Cortex of kidney (tissue), 1 donor: ENCODE measurements at places on chromosomes 3 and 15.

DNA sequence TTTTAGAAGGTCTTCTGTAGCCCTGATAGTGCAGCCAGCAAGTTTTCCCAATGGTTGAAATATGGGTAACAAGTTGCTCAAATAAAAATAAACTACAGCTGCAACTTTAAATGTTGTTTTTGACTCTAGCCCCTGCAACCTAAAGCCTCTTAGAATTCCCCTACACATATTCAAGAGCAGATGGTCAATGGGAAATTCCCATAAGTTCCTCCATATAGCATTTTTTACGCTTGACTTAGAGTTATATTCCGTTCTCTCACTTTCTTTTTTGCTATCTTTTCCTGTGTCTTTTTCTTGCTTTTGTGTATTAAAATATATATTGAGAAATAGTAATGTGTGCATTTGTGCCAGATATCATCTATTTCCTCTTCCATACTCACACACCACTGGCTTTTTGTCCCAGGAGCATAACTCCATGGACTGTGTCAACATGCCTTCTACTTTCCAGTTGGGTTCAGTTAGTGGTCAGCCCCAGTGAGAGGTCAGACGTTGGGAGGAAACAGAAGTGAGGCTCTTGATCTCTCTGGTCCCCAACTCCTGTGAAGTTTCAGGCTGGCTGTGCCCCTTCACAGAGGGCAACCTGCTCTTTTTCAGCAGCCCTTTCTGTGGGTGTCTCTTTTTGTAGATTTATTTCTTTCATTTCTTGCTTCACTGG is 63.3 kb upstream of the TP63 start:
- no peak for DNase-seq

DNA sequence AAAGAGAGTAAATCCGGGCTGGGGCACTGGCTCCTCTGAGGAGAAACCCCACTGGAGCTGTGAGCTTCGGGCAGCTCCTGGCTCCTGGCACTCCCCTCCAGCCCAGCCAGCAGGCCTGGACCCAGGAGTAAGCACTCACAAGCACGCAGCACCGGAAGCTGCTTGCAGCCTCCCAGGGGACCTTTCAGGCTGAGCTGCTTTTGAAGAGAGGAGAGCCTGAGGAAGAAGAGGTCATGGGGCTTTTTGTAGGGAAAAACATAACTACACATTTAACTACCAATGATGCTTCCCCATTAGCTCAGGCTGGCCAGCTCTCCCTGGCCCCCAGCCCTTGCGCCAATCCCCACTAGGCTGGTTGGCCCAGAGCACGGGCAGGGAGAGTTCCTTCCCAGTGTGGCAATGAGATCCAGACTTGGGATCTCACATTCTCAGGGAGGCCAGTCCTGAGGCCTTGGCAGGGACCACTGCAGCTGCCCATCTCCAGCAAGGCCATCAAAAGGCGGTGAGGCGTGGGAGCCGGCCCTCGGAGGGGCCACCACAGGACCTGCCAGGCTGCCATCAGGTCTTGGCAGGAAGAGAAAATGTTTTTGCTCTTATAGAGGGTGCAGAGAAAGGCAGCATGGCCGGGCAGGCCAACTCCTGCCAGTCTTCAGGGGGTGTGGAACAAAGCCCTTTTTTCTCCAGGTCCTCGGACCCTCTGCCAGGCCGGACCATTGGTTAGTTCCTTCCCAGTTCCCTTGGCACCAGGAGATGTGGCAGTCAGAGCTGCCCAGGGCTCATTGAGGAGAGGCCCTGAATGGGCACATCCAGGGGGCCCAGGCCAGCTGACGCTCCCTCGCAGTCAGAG is 41.5 kb upstream of the MFGE8 start:
- DNase-seq = no peak

- no peak for DNase-seq
Measured at GRCh38 chr15:27490867-27491595, 520.0 kb downstream of the GABRG3 start.

DNA sequence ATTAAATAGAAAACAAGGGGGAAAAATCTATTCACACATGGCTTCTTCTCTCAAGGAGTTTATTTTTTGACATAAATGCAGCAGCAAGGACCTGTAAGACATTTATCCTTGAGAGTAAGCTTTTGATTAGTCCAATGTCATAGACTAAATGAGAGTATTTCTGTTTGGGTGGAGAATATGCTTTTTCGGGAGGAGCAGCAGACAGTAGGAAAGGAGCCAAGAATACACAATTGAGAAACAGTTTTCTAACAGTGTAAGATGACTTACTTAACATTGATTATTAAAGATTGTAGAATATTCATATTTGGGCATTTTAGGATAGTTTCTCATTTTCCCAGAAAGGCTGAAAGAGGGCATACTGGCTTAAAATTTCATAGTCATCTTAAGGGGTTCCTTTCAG is 65.9 kb upstream of the PAQR5 start:
- no peak for DNase-seq

- DNase-seq = no peak
Measured at GRCh38 chr15:91874992-91875660, 21.6 kb downstream of the SLCO3A1 start.
